ENCODE measurements at places on chromosomes 13 and 19.

DNA sequence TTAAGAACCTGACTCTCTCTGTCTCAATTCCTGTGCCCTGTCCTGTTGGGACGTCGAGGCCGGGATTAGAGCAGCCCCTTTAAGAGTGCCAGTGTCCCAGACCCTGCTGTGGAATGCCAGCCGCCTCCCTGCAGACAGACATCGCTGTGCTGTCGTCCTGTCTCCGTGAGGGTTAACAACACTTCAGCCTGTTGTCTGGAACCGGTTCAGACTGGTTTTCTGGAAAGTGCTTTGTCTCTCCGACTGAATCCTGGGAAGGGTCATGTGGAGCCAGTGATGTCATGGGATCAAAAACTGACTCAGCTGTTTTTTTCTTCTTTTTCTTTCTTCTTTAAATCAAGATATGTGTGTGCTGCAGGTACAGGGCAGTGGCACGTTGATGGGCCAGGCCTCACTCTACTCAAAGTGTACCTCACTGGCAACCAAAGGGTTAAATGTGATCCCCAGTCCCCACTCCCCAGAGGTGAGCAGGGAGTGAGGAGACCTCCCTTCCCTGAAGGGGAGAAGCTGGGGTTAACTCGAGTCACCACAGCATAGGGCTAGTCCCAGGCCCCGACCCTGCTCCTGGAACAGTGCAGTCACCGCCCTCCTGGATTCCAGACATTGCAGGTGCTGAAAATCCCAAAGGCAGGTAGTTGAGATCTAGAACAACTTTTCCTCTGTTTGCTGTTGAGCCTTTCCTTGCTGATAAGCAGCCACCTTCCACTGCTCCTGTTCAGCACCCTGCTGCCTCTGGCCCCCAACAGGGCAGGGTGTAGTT lies 50.8 kb downstream of the TSSK6 start:
- no peak for DNase-seq

GRCh38 chr19:14494910-14495671 lies 836 bp downstream of the GIPC1 start:
- no peak for DNase-seq

GRCh38 chr13:113736258-113736731 lies 22.7 kb upstream of the TMEM255B start:
- no peak for DNase-seq

- DNase-seq, result no peak
Measured at GRCh38 chr13:67298297-67298696, 68.2 kb upstream of the PCDH9 start.

DNA sequence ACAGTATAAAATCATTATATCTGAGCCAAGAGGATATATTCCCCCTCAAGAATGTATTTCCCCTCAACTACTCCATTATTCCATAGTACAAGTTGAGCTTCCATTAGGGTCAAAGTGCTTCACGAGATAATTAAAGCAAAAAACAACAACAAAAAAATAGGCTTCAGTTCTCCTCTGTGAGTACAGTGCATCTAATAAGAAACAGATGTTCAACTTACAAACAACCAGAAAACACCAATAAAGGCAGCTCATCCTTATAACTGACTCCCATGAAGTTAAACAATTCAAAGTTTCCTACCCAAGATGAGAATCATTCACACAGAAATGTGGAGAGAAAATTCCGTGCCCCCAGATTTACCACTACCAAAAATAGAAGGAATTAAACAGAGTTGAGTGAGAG lies 854.4 kb downstream of the PCDH9 start:
- no peak for DNase-seq

DNA sequence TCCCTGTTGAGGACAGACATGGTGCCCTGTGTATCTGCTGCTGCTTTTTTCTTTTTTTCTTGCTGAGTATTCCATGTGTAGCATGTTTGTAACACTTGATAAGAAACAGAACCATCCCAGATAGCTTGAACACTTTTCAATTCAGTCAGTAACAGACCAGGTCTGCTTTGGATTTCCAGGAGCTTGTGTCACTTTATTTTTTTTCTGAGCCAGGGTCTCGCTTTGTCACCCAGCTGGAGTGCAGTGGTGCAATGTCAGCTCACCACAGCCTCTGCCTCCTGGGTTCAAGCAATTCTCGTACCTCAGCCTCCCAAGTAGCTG lies 43.7 kb downstream of the BBC3 start:
- no peak for DNase-seq

Data from suppressor macrophage treated with lipopolysaccharide for 4 hours (primary cell).